Myocyte (in vitro differentiated cells): ENCODE measurements at places on chromosomes 2 and 18. TPM values are rescaled to one million over a fixed set of nuclear protein-coding genes. Genes with fewer than 3 reads are reported as not detected.

DNA sequence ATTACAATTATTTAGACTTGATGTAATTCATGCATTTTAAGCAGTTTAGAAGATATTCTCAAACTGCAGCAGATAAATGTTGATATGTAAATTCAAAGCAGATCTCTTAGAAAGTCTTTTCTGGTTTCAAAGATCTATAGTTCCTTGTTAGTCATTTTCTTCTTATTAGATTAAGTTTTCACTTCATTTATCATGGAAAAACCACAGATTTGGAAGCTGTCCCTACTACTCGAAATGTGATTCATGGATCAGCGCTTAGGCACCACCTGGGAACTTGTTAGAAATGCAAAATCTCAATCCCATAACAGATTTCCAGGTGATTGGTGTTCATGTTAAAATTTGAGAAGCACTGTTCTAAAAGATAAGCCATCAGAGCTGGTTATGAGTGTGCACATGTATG, 92.8 kb upstream of the CDH2 start:
- no peak for DNase-seq

GRCh38 chr18:3217948-3218647, 1.7 kb downstream of the MYOM1 start:
- peak; percentile 33 for DNase-seq

GRCh38 chr2:160583146-160583535, 89.5 kb upstream of the RBMS1 start:
- DNase-seq = peak; percentile 61

DNA sequence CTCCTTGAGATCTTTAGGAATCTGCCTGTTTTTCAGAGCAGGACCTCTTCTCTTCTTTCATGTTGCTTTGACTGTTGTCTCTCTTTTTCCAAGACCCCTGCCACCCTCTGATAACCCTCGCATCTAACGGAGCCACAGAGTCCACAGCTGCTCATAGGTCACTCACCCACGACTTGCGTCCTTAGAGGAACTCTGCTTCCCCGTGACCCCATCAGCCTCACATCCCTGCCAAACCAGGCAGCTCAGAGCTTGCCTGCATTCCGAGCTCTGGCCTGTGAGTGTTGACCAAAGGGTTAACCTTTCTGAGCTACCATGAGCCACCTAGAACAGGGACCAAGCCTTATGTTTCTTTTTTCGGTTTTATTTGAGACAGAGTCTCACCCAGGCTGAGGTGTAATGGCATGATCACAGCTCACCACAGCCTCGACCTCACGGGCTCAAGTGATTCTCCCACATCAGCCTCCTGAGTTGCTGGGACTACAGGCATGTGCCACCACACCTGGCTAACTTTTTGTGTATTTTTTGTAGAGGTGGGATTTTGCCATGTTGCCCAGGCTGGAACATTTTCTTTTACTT, 36.4 kb downstream of the CABLES1 start:
- peak; percentile 45 for DNase-seq

DNA sequence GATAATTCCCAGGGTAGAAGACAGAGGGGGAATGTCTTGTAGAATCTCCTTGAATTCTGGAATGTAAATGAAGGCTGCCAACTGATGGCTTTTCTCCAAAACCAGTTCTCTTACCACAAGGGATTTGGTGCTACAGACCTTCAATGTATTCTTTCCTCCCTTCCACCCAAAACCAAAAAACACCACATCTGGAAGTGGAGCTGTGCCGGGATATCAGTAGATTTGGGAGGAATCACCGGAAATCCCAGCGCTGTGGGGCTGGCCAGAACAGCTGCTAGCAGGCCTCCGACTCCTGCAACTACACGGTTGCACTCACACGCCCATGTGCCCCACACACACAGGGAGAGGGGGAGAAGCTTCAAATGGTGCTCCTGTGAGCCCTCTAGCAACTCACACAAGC, 45.7 kb downstream of the RPL31 start:
- DNase-seq = peak; percentile 51

GRCh38 chr2:83063511-83063910, 1395.6 kb downstream of the SUCLG1 start:
- DNase-seq = no peak

DNA sequence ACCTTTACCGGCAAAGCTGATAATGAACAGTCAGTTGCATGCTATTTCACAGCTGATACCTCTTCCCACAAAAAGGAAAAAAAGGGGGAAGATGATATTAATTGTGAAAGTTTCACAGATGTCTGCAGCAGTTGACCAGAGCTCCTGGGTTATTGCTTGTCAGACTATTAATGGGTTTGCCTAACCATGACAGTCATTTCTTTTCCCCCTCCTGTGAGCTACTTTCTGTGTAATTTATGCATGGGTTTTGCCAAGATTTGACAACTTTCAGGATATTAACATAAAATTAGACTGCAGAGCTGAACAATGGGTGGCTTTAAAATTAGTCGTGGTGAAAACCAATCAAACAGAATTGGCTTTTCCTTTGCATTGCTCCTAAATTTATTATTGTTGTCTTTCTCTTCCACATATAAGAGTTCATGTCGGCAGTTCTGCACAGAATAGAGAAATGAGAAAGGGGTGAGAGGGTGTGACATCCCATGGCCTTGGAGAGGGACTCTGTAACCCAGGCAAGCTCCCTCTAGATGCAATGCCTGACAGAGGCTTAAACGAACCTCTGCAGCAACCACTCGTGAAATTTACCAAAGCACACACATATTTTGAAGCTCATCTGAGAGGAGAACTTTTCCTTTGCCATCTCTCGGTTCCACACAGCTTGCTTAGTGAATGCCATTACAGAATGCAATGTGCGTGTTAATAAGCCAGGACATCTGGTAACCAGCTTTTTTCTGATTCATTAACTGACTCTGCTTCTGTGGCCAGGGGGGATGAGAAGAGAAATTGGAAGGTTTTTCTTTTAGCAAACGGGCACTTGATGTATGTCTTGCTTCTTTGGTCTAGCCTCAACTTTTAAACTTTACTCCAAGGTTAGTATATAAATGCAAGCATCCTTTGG, 82.2 kb upstream of the ITGA4 start:
- no peak for DNase-seq

The CDH7 gene
- total RNA-seq = 0.10 TPM in 1 of 2 replicates, not detected in the other

DNA sequence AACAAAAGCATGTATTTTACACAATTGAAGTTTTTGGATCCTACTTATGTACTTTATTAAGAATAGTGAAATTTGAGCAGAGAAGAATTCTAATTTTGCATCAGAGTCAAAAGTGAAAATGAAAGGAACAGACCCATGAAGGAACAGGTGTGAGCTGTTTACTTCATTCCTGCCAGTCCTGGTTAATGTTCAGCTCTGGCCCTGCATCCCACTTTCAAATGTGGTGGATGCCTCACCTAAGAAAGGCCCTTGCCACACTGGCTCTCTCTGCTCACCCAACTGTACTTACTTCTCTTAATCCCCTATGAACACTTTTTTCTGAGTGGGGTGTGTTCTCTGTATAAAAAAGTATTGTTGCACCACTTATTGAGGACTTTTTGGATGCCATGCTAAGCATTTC, 22.2 kb downstream of the FAM110C start:
- DNase-seq = no peak

DNA sequence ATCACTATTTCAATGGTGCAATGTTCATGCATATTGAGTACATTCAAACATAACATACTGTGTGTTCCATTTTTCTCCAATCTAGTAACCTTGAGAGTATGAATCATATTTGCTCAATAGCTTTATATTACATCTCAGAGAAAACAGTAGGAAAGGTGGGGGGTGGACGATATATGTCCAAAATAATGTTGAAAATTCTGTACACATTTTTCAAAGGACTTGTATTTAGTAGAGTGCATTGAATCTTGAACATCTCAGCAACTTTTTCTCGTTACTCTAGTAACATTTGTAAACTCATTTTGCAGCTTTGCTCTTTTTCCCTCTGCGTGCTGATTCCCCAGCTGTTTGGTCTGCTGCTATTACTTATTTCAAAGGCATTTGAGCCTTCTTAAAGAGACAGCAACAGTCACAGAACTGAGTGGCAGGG, 1487.0 kb downstream of the LRP1B start:
- DNase-seq = peak; percentile 56

DNA sequence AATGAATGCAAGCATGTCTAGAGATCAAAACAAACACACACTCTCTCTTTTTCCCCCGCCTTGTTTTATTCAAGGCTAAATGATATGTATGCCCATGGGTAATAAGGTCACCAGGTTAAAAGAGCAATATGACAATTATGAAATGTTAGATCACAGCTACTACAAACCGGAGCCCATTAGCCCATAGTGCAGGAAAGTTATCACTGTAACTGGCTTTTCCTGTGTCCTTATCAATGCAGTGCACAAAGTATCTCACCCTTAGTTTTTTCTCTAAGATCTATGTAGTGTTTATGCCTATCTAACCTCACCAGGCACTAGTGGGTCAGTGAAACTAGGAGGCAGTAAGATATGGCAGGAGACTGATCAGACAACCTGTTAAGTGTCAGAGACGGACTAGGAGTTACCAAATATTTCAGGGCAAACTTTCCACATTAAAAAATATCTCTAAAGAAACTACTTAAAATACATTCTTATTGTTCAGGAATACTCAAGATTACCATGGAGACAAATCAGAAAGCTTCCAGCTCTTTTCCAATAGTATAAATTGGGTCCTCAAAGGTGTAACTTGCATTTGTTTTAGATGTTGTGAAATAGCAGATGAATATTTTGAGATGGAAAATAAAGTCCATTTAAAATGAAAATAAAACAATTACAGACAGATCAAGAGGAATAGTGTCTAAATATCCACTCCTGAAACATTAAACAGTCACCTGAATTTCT, 282.2 kb downstream of the EXOC6B start:
- no peak for DNase-seq

GRCh38 chr2:29269095-29269764, 154.0 kb downstream of the CLIP4 start:
- DNase-seq = peak; percentile 31

The RPS27A gene
- total RNA-seq = 1,356 and 1,476 TPM in 2 replicates

DNA sequence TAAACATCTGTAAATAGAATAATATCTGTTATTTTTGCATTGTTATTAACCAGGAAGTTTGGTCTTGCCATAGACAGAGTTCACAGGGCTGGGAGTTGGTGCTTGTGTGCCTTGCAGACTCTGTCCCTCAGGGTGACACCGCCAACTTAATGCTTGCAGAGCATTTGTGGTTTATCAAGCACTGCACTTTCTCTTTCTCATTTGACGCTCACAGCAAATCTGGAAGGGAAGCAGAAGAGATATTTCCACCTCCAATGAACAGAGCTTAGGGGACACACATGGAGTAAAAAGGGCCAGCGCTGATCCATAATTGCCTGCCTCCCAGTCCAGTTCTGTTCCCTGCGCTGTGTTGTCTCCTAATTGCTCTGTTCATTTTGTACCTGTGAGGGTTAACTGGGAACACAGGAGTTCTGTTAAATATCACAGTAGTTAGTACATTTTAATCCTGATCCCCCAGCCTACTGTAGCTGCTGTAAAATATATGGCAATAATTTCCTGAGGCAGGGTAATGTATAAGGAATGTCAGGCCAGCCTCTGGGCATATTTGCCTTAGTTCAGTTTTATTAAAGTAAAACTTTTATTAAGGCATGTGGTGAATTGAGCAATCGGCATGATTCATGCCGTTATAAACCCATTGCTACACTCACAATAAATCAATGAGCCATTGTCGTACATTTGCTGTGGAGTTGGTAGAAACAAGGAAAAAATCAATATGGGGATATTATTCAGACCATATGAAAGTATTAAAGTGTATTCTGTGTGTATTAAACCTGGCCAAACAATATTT, 182.5 kb upstream of the OSR1 start:
- DNase-seq = peak; percentile 19

The ACTG2 gene
- 1.2 TPM in 1 of 2 replicates, not detected in the other for total RNA-seq

The OR6B2 gene
- not detected in 2 replicates for total RNA-seq

The EIF2B4 gene
- 29.7 and 32.2 TPM in 2 replicates for total RNA-seq

DNA sequence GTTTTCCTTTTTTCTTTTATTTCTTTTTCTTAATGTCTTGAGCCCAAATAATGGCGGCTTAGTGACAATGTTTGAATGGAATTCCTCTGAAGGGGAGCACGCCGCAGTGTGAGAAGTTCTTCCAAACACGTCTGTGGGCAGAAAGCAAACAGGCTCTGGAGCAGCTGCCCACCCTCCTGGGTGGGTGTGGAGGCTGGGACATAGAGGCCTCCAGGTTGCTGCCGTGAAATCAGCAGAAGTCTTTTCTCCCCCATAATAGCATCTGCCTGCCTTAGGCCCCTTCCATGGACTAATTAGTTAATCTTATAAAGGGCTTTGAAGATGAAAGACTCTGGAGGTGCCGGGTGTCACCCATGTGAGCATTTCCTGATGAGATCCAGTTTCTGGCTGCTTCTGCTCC, 213.9 kb downstream of the SH3RF3 start:
- DNase-seq = no peak

The RTP5 gene
- 0.08 TPM in 1 of 2 replicates, not detected in the other for total RNA-seq

DNA sequence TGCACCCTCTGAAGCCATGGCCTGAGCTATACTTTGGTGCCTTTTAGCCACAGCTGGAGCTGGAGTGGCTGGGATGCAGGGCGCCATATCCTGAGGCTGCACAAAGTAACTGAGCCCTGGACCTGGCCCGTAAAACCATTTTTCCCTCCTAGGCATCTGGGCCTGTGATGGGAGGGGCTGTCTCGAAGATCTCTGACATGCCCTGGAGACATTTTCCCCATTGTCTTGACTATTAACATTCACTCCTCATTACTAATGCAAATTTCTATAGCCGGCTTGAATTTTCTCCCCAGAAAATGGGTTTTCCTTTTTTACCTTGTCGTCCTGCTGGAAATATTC, 15.4 kb downstream of the TAF1B start:
- DNase-seq = no peak

The MOGAT1 gene
- not detected in 2 replicates for total RNA-seq

The RPRM gene
- total RNA-seq = not detected in 2 replicates

- no peak for DNase-seq
Observed at GRCh38 chr18:32284284-32284683, 94.4 kb downstream of the MEP1B start.

The SPATS2L gene
- total RNA-seq = 491 and 570 TPM in 2 replicates

- DNase-seq = peak; percentile 77
Observed at GRCh38 chr2:101558740-101559525, 84.0 kb upstream of the RFX8 start.
